Right atrium auricular region (tissue), 2 donors: ENCODE measurements at places on chromosomes 6 and 20. TPM values are rescaled to one million over a fixed set of nuclear protein-coding genes. Genes with fewer than 3 reads are reported as not detected.

The C6orf132 gene
- total RNA-seq: 2.8 TPM

The EFCAB8 gene
- total RNA-seq: not detected

The CRISP2 gene
- not detected for total RNA-seq

The TNNC2 gene
- 0.51 TPM for total RNA-seq

DNA sequence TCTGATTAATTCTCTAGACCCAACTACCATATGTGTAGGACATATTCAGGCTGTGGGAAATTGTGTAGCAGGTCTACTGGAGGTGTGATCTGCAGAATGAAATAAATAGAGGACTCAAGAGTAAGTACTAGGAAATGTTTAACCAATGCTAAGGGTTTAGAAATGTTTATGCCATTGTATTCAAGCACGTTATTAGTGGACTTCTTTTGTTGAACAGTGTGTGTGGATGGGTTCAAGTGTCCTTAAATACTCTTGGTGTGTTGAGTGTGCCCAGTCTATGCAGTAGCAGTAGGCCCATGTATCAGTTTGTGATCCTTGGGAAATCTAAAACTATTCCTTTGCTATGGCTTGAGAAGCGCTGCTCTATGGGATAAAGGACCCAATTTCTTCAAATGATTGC is 112.1 kb downstream of the FARS2 start:
- no peak for DNase-seq
- no peak overlapping the region for H3K27ac ChIP-seq
- no peak overlapping the region for H3K4me3 ChIP-seq
- H3K27me3 ChIP-seq: no peaks in the 10 kb centered on the region
- no peaks in the 10 kb centered on the region for H3K36me3 ChIP-seq

DNA sequence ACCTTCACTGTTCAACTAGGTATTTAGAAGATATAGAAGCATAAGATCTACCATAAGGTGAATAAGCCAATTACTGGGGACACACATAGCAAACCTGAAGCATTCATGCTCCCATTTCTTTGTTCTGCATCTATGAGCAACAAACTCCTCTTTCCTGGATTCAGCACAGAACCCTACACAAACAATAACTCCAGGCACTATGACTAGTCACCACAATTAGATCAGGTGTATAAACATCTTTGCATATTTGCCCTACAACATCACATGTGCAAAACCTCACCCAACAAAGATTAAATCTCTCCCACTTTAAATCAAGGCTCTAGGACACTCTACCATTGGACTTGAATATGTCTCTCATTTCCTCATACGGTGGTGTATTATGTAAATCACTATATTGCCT is 652.3 kb downstream of the EPHA7 start:
- H3K4me1 ChIP-seq: no peaks in the 10 kb centered on the region
- H3K4me3 ChIP-seq: no peak overlapping the region
- DNase-seq: no peak
- H3K27me3 ChIP-seq: no peaks in the 10 kb centered on the region
- no peak overlapping the region for H3K27ac ChIP-seq
- no peaks in the 10 kb centered on the region for H3K36me3 ChIP-seq

DNA sequence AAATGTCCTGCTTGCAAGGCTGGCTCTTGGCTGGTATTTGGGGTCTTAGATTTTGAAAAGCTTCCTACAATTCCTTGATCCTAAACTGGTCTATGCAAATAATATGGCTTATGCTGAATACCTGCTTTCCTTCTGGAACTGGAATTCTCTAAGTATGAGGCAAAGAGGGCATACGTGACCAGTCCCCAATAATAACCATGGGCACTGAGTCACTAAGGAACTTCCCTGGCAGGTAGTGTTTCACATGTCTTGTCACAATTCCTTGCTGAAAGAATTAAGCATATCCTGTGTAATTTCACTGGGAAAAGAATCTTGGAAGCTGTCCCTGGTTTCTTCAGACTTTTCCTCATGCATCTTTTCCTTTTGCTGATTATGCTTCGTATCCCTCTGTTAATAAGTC is 106.5 kb downstream of the MMS22L start:
- no peak overlapping the region for H3K27ac ChIP-seq
- DNase-seq: no peak
- no peaks in the 10 kb centered on the region for H3K4me1 ChIP-seq
- H3K27me3 ChIP-seq: no peaks in the 10 kb centered on the region

- no peaks in the 10 kb centered on the region for H3K4me1 ChIP-seq
- no peaks in the 10 kb centered on the region for H3K36me3 ChIP-seq
- no peaks in the 10 kb centered on the region for H3K27me3 ChIP-seq
- H3K27ac ChIP-seq: no peak overlapping the region
Measured at GRCh38 chr20:43904827-43905177, 9.8 kb upstream of the TOX2 start.

DNA sequence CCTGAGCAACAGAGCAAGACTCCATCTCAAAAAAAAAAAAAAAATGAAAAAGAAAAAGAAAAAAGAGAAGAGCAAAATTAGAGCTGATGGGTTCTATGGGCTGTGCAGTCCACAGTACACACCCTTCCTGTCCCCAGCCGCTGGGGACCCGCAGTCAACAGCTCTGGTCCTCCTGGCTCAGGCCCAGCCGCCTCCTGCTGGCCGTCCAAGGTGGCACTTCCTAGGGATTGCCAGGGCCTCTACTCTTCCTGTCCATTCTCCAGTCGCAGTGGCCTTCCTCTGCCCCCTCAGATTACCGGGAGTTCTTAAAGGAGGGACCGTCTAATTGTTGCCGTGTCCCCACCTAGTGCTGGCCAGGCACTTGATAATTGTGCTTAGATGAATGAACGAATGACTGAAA is 41.7 kb downstream of the TMEM242 start:
- H3K4me1 ChIP-seq: no peaks in the 10 kb centered on the region
- no peaks in the 10 kb centered on the region for H3K36me3 ChIP-seq
- H3K4me3 ChIP-seq: no peak overlapping the region
- H3K27ac ChIP-seq: no peak overlapping the region

DNA sequence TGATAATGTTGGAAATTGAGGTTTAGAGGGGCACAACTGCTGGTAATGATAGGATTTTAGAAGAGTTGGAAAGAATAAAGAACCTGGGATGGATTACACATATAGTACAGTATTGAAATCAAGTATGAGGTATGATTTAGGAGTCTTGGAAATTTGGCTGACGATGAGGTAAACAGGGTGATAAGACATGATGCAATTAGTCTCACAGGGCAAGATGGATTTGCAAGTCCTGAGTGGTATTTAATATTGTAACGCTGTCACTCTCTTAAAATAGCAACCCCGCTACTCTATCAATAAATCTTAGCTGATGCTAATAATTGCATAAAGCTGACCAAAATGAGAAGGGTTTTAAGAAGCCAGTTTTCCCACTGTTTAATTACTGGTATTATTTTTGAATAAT is 70.4 kb downstream of the SYCP2 start:
- H3K4me1 ChIP-seq: no peaks in the 10 kb centered on the region
- DNase-seq: no peak
- H3K4me3 ChIP-seq: no peak overlapping the region
- no peak overlapping the region for H3K27ac ChIP-seq
